ENCODE measurements at places on chromosomes 12 and 14.
A peak's percentile ranks its signal among the peaks of the same experiment; 100 is the strongest.

DNA sequence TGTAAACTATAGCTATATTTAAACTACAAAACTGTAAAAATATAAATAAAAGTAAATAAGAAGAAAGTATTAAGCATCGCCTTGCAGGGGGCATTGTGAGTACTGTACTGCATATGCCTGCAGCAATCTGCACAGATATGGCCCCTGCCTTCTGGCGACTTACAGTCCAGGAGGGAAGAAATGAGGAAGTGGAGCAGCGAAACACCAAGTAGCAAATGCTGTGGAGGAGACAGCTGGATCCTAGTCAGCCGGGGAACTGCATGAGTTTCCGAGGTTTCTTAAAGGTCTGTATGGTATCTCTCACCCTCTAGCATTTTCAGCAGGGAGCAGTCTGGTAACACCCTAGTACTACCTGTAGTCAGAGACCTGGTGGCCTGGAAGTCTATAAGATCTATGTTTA is 256.9 kb downstream of the CACNA1C start:
- DNase-seq, result no peak

DNA sequence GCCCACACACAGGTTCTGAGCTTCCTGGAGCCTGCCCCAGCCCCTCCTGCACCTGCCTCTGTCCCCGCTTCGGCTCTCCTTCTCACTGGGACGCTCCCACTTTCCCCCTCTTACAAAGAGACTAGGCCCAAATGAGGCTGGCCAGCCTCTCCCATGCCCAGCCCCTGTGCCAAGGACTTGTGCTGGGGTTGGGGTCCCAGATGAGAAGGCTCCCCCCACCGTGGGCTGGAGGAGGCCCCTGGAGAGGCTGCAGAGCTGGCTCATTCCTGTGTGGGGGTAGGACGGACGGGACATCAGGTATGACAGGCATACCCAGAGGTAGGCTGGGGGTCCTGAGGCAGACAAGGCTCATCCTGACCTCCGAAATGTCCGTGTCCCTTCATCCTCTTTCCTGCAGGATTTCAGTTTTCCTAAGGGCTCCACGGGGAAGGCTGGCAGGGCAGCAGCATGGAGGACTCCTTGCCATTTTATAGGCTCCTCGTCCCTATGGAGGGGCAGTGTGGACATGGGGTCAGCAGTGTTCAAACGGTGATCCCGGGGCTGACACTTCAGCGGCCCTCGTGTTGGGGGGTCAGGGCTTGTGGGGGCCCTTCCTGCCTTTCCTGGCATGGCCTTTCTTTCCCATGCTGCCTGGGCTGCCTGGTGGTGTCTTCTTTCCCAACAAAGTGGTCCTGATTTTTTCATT is 49.1 kb upstream of the MEG3 start:
- DNase-seq, result no peak

- peak; percentile 58 for DNase-seq
Observed at GRCh38 chr14:77459072-77459723, 1.3 kb downstream of the AHSA1 start.

- DNase-seq, result peak; percentile 71
Observed at GRCh38 chr12:95918194-95918993, 24.0 kb downstream of the CCDC38 start.

DNA sequence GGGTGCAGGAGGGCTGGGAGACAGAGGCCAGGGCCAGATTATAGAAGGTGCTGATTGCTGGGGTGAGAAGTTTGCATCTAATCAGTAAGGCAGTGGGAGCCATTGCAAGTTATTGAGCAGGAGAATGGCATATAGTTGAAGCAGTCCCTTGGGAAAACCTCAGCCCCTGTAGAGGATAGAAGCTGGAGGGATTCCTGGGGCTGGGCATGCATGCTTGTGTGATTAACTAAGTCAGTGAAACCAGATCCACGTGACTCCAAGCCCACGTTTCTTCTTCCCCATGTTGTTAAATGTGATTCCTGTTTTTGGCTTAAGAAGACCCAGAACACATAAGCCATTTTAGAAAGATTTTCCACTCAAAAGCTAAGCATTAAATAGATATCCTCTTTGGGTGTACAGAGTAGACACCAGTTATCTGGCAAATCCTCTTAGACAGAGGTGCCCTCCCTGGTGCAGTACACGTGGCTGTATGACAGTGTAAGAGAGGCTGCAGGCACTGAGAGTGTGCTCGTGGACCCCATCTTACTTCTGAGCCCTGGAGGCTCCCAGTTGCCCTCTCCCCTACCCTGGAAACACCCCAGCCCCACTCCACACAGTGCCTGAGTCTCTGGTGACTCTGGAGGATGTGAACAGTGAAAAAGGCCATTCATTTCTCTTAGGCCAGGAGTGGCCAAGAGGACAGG is 3.2 kb downstream of the C14orf132 start:
- DNase-seq, result no peak

DNA sequence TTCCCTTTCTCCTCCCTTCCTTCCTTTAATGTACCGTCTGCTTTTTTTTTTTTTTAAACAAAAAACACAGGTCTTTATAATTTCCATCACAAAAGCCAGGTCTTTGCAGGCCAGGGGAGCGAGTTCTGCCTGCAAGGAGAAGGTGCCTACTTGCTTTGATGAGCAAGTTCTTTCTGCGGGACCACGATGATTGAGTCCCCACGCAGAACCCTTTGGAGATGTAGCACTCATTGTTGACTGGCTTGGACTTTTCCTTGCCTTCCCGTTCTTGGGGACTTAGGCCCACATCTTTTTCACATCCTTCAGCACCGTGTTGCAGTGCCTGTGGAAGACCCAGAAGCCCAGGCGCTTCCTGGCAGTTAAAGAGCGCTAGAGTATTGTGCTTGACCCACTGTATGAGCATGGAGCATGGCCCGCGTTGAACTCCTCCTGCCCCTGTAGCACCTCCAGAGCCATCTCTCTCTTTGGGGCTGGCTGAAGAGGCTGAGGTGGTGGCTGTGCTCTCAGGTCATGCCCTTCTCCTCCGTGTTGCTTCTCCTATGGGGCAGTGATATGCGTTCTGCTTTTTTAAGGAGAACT is 177.6 kb downstream of the EXOC5 start:
- DNase-seq, result no peak

Data from H9 (cell line).